Mesendoderm (in vitro differentiated cells): ENCODE measurements at places on chromosomes 2 and 18.

GRCh38 chr2:201532686-201533304, 81.3 kb downstream of the STRADB start:
- no peak for DNase-seq

- no peak for DNase-seq
Measured at GRCh38 chr18:78582898-78583738, 396.5 kb upstream of the SALL3 start.

GRCh38 chr2:212619954-212620353, 81.4 kb upstream of the ERBB4 start:
- DNase-seq = no peak

DNA sequence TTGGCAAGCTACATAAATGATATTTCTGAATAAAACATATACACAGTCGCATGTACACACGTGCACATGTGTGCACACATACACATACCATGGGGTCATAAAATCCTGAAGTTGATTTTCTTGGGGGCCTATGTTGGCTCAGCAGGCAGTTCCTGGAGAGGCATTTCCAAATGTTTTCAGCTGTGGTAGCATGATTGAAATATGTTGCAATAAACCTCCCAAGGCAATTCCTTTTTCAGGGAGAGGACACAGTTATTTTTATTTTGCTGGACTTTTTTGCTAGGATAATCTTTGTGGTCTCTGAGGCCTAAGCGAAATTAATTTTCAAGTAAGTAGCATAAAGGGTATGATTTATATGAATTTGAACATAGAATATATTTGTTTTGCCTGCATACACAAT, 126.7 kb upstream of the LTBP1 start:
- DNase-seq = no peak

DNA sequence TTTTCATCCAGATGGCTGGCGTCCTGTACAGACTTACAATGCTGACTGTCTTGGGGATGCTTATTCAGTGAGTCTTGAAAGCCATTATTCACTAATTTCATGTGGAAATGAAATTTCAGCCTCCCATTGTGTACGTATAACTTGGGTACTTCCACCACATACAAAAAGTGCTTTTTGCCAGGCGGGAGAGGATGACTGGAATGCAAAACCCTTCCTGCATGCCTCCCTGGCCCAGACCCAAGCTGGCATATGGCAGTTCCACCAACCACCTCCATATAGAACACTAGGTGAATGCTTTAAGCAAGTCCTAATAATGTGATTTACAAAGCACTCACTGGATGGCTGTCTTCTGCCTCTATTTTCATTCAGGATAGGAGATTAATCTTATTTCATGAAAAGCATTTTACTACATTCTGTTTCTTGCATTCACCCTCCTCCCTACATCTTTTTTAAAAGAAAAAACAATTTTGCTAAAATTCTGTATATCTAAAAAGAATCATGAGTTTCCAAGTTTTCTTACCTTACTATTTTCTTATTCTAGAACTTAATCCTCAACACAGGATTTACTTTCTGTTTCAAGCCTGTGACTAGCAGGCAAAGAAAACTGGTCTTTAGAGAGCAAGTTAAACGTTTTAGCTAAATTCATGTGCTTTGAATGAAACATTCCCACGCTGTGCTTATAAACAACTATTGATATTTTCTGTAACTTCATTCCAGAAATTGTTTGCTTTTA, 327.6 kb downstream of the NCKAP5 start:
- DNase-seq = no peak

- no peak for DNase-seq
Measured at GRCh38 chr2:28163028-28163427, 229.6 kb upstream of the FOSL2 start.

DNA sequence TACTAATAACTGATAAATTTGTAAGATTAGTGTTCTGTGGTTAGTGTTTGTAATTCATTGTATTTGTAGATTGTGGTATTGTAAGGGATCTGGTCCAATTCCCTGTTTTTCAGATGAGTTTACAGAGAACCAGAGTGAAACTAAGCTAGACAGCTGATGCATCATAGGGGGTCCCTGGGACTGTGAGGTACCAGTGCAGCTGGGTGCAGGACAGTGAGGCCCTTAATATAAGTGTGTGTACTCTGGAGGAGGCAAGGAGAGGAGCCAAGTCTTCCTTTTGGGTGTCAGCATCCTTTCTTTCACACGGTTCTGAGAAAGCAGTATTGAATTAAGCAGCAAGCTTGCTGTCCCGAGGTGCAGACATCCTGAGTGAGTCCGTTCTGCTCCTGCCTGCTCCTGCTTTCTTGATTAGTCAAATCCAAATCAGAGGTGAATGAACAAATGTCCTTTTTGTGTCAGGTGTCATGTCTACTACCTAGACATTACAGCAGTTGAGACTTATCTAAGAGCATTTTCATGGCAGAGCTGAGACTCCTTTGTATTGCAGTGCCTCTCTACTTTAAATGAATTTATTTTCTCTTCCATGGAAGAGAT, 194.9 kb downstream of the MCFD2 start:
- DNase-seq = no peak

- no peak for DNase-seq
Measured at GRCh38 chr2:54879598-54880332, 156.3 kb downstream of the EML6 start.

GRCh38 chr2:150030436-150031190, 443.0 kb upstream of the MMADHC start:
- no peak for DNase-seq

DNA sequence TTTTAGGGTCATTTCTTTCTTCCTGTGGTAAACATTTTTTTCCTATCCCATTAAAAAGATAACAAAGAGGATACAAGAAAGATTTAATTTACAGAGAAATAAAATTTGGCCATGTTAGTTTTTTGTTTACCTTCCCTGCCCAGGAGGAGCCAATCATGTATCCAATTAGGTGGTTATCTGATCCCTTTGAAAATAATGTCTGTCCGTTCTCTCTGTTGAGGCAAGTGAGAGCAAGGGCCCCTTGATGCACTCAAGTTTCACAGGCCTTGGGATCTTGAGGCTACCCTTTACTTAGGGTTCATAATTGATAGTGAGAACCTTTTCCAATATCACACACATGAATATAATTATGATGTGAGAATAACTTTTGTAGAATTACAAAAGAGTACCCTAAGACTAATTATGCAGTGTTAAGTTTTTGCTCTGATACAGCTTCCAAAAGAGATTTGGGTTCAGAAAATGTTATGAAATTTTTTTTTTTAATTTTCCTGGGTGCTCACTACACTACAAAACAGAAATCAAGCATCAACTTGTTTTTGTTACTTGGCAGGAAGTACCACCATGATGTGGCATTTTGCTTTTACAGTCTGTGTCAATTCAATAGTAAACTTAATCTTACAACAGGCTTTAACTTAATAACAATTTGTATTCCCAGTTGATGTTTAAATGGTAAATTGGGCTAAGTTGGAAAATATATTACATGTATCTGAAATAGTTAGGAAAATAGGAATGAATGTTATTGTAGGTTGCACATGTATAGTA, 42.0 kb downstream of the AFTPH start:
- peak; percentile 7 for DNase-seq

DNA sequence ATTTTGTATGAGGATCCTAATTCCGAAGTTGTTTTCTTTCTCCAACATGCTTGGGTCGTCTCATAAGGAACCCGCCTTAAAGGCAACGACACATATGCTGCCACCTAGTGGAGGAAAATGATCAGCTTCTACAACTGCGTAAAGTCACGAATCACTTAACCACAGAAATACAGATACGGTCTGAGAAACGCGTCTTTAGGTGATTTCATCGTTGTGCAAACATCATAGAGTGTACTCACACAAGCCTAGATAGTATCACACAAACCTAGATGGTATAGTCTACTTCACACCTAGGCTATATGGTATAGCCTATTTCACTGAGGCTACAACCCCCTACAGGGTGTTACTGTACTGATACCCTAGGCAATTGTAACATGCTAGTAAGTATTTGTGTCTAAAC, 13.1 kb downstream of the GNLY start:
- peak; percentile 85 for DNase-seq

GRCh38 chr18:70139138-70139537, 66.3 kb downstream of the RTTN start:
- DNase-seq = no peak

DNA sequence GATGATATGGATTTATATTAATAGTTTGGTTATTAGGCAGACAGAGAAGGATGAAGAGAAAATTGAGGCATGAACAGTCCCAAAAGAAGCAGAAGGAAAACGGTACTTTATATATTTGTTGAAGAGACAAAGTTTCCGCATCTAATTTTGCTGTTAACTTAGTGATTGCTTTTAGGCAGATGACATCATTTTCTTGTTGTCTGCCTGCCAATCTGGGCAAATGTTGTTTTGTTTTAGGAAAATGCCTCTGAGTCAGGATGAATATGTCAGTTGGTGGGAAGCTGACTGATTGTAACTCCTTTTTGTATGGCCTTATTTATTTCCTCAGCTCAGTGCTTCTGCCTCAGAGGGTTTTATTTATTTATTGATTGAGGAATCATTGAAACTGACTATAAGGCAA, 52.5 kb upstream of the CAVIN2 start:
- DNase-seq = no peak
